ENCODE measurements at places on chromosomes 4 and X. TPM values are rescaled to one million over a fixed set of nuclear protein-coding genes. Genes with fewer than 3 reads are reported as not detected.

- H3K27ac ChIP-seq = no peak overlapping the region
- no peak overlapping the region for H3K4me3 ChIP-seq
- no peaks in the 10 kb centered on the region for H3K4me1 ChIP-seq
- H3K27me3 ChIP-seq = no peaks in the 10 kb centered on the region
- DNase-seq = no peak
- peaks cover 8% of the 10 kb centered on the region for H3K36me3 ChIP-seq
Observed at GRCh38 chr4:165345666-165346417, 18.4 kb downstream of the MSMO1 start.

TGIF2LX gene
- total RNA-seq = not detected

DNA sequence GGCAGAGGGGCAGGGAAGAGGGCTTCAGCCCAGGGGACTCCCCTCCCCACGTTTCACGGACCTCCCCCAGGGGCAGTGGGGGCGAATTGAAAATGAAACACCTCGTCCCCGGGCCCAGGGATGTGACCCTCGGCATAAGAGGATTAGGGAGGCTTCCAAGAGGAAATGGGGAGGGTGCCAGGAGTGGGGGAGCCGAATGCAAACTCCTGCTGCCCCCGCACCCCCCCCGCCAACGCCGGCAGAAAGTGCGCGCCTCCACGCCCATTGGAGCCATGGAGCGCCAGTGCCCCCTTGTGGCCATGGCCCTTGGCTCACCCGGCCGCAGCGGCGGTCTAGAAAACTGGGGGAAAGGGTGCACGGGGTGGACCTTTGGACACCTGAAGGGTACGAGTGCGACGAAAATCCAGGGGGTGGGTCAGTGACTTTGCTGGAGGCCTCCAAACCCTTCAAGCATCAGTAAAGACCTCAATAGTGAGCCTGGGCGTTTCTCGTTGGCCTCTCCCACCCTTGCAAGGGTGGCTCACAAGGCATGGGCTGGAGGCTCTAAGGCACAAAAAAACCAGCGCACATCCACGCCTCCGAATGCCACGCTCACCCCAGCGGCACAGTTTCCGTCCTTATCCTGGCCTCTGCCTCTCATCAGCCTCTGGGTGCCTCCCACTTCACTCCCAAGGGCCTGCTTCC lies 120.8 kb upstream of the PJA1 start:
- H3K27ac ChIP-seq = no peak overlapping the region
- H3K36me3 ChIP-seq = no peaks in the 10 kb centered on the region
- H3K27me3 ChIP-seq = no peaks in the 10 kb centered on the region

DNA sequence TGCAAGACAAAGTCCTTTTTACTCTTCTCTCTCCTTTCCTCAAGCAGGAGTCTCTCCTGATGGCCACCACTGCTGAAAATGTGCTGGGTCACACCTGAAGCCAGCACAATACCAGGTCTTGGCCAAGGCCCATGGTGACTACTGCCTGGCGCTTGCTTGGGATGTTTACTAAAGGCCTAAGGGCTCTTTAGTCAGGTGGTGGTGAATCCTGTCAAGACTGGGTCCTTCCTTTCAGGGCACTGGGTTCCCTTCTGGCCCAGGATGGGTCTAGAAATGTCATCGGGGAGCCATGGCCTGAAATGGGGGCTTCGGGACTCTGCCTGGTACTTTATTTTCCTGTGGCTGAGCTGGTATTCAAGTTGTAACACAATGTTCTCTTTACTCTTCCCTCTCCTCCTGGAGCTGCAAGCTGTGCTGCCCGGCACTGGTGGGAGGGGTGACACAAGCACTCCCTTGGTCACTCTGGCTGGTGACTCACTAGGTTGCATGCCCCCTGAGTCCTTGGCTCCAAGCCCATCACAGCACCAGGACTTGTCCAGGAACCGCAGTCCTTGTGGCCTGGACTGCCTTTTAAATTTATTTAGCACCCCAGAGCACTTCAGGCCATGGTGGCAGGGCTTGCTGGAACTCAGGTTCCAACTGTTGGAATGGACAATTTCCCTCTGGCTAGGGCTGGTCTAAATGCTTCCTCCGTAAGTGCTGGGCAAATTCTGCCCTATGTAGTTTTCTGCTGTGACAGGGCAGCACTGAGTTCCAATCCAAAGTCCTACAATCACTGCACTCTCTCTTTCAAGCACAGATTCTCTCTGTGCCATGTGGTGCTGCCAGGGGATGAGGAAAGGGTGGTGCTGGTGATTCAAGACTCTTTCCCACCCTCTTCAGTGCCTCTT lies 11.3 kb downstream of the ARL13A start:
- H3K4me3 ChIP-seq = no peak overlapping the region
- H3K4me1 ChIP-seq = no peaks in the 10 kb centered on the region
- no peak overlapping the region for H3K27ac ChIP-seq
- no peaks in the 10 kb centered on the region for H3K36me3 ChIP-seq

DNA sequence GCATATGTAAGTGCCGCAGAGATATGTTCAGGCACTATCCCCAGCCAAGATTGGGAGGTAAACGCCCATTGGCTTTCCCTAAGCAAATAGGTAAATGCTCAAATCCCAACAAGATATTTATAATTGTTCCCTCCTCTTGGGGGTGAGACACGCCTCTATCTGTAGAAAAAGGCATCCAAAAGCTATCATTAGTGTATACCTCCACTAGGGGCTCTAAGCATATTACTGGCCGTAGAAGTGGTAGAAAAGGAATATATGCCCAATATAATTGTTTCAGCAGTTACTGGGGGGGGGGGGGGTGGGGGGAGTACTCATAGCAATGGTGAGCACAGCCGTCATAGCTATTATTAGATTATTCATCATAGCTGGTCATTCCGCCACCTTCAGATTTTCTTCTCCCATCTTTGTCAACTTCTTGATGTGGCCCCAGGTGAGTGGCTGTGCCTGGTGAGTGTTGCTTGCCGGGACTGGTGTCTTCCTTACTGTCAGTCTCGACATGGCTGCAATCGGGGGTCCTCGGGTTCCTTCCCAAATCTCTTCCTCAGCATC lies 53.3 kb upstream of the WDR1 start:
- H3K27me3 ChIP-seq = 0 out of 2 replicates have a peak, but pooled peaks cover 4% of the 10 kb centered on the region
- no peaks in the 10 kb centered on the region for H3K4me1 ChIP-seq
- no peak for DNase-seq
- H3K27ac ChIP-seq = no peak overlapping the region
- no peaks in the 10 kb centered on the region for H3K36me3 ChIP-seq
- H3K4me3 ChIP-seq = no peak overlapping the region

CXCL5 gene
- 0.10 TPM for total RNA-seq

All from Panc1 (cell line).